ENCODE measurements at places on chromosomes 16 and 17. TPM values are rescaled to one million over a fixed set of nuclear protein-coding genes. Genes with fewer than 3 reads are reported as not detected.

ABCA8 gene
- 20.0 TPM for total RNA-seq

OTOA gene
- total RNA-seq: 0.14 TPM

CCL13 gene
- total RNA-seq: not detected

TMEM106A gene
- total RNA-seq: 7.2 TPM

GJD3 gene
- total RNA-seq: 0.49 TPM

BOLA2B gene
- 183 TPM for total RNA-seq

DNA sequence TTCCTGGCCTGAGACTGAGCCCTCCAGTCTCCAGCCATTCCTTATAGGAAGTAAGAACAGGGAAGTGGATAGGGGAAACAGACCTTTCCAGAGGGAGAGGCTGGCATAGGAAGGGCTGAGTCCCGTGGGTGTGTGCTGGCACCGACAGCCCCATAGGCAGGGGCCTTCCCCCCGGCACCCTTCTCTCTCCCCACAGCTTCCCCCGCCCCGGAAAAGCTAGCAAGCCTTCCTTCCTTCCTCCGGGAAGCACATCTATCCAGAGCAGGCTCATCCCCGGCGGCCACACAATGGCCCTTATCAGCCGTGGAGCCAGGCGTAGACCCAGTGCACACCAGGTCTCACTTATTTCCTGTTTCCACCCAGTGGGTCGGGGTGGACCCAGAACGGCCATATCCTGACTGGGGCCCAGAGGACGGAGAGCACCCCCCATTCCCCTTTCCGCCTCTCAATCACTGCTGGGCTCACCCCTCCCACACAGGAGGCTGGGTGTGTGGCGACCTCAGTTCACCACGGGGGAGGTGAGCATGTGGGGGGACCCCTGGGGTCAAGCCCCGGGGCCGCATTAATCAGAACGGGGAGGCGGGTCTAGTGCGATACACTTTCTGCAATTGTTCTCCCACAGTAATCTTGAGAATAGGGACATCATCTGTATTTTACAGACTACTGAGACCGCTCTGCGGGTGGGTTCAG is 950 bp upstream of the MYO1C start:
- peak; percentile 78 for DNase-seq

DNA sequence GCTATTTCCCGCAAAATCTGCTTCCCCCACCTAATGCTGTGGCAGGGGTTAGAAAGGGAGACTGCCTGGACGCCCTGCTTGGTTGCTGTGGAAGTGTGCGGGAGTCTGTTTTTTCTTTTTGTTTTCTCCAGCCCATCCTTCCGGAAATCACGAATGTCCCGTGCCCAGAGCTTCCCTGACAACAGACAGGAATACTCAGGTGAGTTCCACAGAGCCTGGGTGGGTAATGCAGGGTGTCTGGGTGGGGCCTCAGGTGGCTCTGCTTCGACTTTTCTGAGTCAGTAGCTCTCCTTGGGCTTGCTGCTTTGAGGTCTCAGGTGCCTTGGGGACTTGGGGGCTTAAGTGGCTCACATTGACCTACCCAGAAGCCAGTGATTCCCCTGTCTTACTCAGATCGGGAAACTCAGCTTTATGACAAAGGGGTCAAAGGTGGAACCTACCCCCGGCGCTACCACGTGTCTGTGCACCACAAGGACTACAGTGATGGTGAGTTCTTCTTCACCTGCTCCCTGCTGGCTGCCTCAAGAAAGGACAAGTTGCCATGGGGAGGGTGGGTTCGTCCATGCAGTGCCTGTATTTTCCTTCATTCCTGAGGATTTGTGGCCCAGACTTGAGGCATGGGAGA is 11.4 kb downstream of the LIMD2 start:
- DNase-seq: no peak

DNA sequence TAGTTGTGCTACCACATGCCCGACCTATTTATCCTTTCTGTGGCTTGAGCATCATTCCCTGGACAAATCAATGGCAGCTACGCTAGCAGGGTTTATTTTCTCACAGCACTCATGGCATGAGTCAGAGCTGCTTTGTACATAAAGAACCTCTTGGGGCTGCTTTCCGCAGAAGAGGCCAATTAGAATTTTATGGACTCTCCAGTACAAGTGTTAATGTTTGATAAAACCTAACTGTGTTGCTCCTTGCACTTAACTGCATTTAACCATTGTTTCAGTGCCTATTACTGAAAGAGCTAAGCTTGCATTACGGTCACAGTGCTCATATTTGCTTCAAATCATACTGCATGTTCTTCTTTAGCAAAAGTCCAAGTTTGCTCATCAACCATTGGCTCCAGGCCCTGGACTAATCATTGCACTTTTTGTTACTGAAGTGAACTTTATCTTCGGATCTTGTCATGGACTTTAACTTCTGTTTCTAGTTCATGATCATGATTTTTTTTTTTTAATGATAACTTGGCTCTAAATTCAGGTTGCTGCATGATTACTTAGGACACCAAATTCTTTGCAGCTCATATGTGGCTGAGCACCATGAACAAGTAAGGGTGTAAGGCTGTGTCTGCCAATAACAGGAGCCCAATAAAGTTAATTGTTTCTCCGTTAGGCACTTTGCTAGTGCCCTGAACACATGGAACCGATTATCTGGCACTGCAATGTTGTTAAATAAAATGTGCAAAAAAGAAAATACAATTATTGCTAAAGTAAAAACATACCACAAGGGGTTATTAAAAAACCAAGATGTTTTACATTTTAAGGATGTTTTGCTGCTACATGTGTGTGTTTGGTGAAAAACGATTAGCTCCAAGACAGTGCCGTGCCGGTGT is 492.2 kb downstream of the KCNJ2 start:
- no peak for DNase-seq

GRCh38 chr17:17781591-17782496 is 54.9 kb downstream of the SREBF1 start:
- DNase-seq: peak; percentile 95

DNA sequence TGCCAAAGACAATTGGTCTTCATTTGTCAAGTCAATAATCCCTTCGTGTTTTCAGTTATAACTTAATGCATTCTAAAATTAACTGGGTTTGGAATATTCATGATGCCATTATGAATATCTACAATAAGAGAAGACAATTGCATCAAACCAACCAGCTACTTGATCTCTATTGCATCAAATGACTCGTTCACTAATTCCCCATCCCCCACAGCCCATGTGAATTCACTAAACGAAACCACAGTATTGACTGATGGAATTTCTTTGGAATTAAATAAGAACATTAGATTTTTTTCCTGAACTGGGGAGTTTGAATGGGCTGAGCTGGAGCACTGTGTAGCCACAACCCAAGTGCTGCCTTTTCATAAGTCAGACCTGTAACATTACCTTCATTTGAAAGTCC is 65.3 kb downstream of the HS3ST3B1 start:
- DNase-seq: no peak
